WTC11 (cell line): ENCODE measurements at places on chromosomes 2 and 18.
A peak's percentile ranks its signal among the peaks of the same experiment; 100 is the strongest.

DNA sequence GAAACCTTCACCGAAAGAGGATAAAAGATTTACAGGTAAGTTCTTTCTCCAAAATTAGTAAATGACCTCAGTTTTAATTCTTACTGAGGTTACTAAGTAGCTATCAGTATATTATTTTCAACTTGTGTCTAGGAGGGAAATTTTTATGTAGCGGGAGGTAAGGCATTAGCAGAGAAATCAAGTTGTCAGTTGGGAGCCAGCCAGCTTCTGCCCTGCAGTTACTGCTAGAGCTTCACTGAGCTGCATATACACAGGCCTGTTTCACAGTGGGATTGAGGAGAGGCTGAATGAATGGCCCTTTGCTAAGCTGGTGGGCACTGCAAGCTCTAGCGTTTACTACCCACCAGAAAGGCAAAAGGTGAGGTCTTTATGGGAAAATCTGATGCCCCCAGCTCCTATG lies 105.7 kb downstream of the ACAA2 start:
- DNase-seq = no peak

DNA sequence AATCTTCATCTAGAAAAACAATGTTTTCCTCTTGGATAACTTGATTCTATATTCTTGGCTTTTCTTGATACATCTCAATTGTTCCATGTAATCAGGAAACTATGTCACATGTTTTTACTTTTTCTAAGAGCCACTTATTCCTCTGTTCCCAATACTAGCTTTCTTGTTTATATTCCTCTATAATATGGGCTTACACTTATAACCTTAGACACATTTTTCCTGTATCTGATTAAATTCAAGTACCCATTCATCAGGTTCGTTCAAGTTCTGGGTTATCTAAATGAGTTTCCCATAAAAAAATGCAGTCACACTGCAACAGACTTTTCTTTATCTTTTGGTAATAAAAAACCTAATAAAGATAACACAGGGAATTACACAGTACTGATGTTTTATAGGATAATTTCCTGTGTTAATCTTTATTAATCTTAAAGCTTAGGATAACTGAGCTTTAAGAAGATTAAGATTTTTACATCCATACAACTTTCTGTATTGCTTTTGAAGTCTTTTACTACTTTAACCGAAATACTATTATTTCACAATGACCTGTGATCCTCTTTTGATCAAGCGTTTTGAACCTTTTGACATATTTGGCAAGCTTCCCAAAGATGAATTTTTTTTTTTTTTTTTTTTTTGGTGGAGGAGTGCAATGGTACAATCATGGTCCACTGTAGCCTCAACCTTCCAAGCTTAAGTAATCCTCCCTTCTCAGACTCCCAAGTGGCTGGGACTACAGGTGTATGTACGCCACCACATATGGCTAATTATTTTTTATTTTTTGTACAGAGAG lies 44.3 kb upstream of the C2orf66 start:
- no peak for DNase-seq

- DNase-seq = no peak
Measured at GRCh38 chr2:2590841-2591541, 259.9 kb upstream of the MYT1L start.

DNA sequence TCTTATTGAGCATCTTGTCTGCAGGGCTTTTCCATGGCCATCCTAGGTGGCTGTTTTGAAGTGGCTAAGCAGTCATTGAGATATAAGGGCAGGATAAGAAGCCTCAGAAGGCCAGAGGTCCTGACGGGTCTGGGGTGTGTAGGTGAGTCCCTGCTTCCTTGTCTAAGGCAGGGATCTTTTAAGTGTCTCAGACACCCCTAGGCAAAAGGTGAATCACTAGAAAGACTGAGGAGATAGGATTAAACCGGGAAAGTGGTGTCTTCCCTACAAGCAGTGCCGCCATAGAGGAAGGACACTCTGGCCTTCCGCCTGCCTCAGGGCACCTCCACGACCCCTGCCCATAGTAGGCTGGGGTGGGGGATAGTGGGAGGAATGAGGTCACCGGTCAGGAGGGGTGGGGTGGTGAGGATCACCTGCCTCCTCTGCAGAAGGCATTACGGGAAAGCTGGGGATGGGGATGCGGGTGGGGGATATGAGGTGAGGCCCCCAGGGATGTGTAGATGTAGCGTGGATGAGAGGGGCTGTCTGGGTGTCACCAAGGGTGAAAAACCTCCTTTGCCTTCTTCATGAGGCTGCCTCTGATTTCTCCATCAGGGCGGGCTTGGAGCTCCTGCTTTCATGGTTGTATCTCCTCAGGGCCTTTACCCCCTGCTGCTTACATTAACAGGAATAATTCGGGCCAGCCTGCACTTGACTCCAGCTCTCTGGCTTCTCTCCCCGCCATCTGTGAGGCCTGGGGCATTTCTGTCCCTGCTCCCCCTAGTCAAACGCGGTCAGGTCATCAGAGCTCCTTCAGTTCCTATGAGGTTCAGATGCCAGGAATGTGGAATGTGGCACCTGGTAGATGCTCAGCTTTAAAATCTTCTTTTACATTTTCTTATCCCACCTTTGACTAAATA lies 244.0 kb downstream of the DYSF start:
- no peak for DNase-seq

- no peak for DNase-seq
Measured at GRCh38 chr18:44309185-44309584, 371.5 kb upstream of the SETBP1 start.

GRCh38 chr2:76314271-76315020 lies 603.7 kb upstream of the GCFC2 start:
- DNase-seq = no peak

- DNase-seq = no peak
Measured at GRCh38 chr2:95044601-95045000, 19.1 kb downstream of the MAL start.

- no peak for DNase-seq
Measured at GRCh38 chr2:220353897-220354296, 726.5 kb downstream of the SLC4A3 start.

DNA sequence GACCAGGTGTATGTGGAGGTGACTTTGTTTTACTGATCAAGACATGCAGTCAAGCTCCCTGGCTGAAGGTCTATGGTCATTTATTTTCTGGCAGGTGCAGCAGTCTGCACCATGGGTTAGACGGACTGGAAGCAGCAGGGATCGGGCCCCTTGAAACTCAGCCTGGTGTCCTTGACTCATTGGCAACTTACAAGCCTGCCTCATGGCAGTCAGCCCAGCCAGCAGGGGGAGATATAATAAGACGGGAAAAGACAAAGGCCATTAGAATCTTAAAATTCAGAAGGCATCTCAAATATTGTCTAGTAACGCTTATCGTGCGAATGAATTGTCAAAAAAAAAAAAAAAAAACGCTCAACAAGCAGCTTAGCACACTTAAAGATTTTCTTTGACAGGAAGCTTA lies 308.2 kb downstream of the EN1 start:
- peak; percentile 56 for DNase-seq

DNA sequence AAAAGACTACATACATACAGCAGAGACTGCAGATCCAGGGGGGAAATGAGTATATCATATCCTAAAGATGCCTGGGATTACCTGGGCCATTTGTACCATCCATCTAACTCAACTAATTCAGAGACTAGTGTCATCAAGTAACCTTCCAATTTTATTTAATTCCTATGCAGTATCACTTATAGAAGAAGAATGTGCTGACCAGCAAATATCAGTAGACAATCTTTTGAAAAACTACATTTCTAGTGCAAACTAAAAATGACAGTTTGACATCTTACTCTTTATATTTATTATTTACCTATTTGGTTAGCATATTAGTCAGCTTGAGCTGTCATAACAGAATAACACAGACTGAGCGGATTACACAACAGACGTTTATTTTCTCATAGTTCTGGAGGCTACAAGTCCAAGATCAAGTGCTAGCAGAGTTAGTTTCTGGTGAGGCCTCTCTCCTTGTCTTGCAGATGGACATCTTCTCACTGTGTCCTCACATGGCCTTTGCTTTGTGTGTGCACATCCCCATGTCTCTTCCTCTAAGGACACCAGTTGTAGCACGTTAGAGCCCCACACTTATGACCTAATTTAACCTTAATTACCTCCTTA lies 47.0 kb downstream of the NCKAP5 start:
- no peak for DNase-seq

DNA sequence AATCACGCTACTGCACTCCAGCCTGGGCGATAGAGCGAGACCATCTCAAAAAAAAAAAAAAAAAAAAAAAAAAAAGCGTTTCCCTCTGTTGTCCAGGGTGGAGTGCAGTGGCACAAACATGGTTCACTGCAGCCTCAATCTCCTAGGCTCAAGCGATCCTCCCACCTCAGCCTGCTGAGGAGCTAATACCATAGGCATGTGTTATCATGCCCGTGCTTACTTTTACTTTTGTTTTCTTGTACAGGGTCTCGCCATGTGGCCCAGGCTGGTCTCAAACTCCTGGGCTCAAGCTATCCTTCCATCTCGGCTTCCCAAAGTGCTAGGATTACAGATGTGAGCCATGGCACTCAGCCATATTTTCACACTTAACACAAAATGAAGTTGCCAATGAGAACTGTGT lies 37.5 kb downstream of the PSME4 start:
- no peak for DNase-seq

DNA sequence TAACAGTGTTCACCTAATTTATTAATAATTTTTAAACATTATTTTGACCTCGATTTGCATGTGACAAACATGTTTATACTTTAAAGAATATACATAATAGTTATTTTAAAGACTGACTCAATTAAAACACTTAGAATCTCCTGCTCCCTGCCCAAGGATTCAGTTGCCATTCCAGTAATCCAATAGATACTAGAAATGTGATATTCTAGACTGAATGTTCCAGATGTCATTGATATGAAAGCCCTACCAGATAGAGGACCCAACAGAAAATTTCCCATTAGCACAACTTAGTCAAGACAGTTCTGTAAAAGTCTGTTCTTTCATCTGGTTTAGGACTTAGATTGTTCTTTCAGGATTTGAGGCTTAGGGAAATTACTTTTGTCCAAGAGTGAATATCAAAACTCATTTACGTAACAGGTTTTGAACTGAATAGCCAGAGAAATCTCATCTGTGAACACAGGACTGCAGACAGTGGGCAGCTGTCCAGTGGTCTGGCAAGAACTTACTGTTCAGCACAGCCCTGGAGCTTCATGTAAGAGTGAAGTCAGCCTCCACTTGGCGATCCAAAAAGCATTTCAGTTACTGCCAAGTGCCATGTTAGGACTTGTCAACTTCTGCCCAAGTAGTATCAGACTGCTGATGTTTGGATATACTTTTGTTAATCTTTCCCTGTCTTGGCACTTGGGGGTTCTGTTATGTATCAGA lies 77.5 kb downstream of the OSBPL6 start:
- no peak for DNase-seq

GRCh38 chr2:30503695-30504052 lies 56.6 kb downstream of the LCLAT1 start:
- no peak for DNase-seq

DNA sequence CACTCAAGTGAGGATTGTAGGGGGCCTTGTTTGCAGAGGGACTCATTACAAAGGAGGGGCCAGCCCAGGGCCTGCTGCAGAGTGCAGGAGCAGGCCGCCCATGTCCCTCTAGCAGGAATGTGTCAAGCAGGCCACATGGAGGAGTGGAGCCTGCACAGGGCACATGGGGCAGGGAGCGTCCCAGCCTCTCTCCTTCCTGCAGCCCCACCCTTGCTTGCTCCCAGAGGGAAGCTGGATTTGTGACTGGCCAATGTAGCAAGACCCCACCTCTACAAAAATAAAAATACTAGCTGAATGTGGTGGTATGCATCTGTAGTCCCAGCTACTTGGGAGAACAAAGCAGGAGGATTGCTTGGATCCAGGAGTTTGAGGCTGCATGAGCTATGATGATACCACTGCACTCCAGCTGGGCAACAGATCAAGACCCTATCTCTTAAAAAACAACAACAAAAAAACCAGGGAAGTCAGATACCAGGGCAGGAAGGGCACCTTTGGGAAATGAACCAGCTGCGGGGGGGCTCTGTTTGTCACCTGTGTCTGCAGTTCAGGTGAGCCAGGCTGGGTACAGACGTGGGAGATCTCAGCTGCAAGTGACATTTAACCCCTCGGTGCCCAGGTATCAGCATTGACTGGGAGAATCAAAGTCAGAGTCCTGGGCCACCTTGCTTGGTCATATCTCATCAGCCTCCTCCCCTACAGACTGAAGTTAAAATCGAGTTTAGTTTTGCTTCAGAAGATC lies 27.7 kb downstream of the IMPA2 start:
- DNase-seq = no peak

DNA sequence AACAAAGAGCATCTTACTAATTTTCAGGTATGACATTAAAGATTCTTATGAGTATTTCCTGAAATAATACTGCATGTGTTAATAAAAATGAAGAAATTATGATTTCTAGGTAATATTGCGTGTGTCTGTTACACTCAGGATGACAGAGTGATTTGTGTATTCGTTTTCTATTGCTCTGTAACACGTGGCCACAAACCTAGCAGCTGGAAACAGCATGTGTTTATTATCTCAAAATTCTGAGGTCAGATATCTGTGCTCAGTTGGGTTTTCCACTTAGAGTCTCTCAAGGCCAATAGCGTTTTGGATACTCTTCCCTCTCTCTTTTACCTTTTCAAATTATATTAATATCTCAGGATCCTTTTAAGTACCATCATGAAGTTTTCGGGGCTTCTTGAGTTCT lies 667.9 kb upstream of the CDH7 start:
- DNase-seq = no peak

DNA sequence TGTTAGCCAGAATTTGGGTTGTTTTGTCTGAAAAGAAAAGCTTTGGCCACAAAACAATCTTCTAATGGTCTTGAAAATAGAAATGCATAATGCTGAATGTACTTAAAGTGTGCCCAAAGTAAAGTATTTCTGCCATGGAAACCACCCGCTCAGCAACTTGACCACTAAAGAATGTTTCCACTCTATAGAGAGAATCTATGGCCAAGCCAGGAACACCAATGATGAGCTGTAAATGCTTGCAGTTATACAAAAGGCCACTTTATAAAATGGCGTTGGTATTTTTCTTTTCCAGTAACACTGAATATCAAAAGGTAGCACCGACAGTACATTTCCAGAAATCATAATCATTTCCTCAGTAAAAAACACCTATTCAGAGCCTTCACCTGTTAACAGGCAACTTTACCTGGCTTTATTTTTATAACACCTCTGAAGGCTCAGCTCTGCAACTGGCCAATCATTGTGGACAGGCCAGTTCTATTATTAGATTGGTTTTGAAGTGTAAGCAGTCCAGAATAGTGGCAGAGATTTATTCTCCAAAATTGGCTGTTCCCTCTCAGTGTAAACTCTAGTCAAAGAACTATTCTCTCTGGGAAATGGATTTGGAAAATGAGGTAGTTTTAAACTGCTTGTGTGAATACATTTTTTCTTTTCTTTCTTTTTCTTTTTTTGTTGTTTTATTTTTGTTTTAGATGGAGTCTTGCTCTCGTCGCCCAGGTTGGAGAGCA lies 36.1 kb downstream of the SLC40A1 start:
- DNase-seq = no peak

- peak; percentile 22 for DNase-seq
Measured at GRCh38 chr18:50051288-50051687, 143.7 kb downstream of the MYO5B start.

DNA sequence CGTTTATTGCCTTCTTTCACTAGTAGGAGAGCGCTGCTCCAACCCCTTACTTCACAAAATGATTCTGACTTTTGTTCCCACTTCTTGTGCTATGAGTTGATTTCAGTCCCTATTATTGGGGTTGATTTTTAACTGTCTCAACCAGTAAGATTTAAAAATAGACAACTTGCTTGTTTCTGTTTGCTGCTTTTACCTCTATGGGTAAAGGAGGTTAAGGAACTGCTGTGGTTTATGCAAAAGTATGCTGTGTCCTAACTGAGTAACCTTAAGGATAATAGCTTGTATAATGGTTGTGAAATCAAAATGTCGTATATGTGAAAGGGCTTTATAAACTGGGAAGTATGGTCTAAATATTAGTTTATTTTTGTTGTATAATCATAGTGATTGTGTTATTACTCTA lies 22.6 kb downstream of the ALMS1 start:
- DNase-seq = no peak

GRCh38 chr2:229798446-229799155 lies 84.2 kb upstream of the DNER start:
- no peak for DNase-seq
